Heart right ventricle (tissue), 16 donors: ENCODE measurements at places on chromosomes 16 and 17. TPM values are rescaled to one million over a fixed set of nuclear protein-coding genes. Genes with fewer than 3 reads are reported as not detected.

- H3K27me3 ChIP-seq: no peaks in the 10 kb centered on the region
- peaks cover 7% of the 10 kb centered on the region for H3K4me1 ChIP-seq
- no peak overlapping the region for H3K27ac ChIP-seq
- H3K4me3 ChIP-seq: no peak overlapping the region
- no peak for DNase-seq
Observed at GRCh38 chr17:80797741-80798594, 193.7 kb upstream of the CHMP6 start.

Gene NAGPA
- 7.5 TPM for polyA plus RNA-seq

Gene ALOX15B
- 1.3 TPM for polyA plus RNA-seq

- peaks cover 42% of the 10 kb centered on the region for H3K4me1 ChIP-seq
- no peak overlapping the region for H3K27ac ChIP-seq
- H3K27me3 ChIP-seq: no peaks in the 10 kb centered on the region
- no peaks in the 10 kb centered on the region for H3K36me3 ChIP-seq
- DNase-seq: no peak
Observed at GRCh38 chr17:19342611-19343255, 19.8 kb downstream of the B9D1 start.

Gene MYO18A
- 442 TPM for polyA plus RNA-seq

Gene RIPOR1
- polyA plus RNA-seq: 66.9 TPM

GRCh38 chr16:53913099-53913870 is 209.3 kb downstream of the FTO start:
- H3K4me1 ChIP-seq: peaks cover 33% of the 10 kb centered on the region
- H3K27ac ChIP-seq: peak overlapping the region; percentile 72
- no peaks in the 10 kb centered on the region for H3K36me3 ChIP-seq
- peak; percentile 59 for DNase-seq

Gene TGFB1I1
- polyA plus RNA-seq: 20.8 TPM

Gene TOX3
- not detected for polyA plus RNA-seq

DNA sequence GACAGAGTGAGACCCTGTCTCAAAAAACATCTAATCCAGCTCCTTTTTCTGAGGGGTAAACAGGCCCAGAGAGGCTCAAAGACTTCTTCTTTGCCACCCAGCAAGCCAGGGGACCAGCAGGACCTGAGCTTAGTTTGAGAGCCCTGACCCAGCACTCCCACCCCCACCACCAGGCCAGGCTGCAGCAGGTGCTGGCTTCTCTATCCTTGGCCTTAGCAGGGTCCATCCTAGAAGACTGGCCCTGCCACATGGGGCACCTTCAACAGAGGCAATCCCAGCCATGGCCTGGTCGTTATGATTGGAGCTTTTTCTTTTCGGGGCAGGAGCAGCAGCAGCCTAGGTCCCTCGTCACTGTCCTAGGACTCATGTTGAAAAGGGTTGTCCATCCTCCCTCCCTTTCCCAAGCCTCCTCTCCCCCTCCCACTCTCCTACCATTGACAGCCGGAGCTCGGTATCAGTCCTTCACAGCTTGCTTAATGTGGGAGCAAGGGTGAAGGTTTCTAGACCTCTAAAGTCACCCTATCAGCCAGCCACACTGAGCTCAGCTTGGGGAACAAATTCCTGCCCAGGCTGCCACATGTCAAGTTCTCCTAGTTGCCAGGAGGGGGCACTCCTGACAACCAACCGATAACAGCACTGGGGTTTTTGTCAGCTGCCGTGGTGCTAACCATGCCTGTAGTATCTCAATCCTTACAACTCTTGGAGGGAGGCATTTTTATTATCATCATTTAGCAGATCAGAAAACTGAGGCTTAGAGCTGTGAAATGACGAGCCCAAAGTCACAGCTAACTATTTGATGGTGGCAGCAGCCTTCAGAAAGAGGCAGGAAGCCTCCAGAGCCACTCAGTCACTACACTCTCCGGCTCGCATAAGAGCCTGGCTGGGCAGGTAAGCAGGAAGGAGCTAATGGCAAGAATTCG is 11.2 kb downstream of the MRPL27 start:
- no peaks in the 10 kb centered on the region for H3K27me3 ChIP-seq
- H3K36me3 ChIP-seq: peaks cover 69% of the 10 kb centered on the region
- H3K4me3 ChIP-seq: no peak overlapping the region
- no peak for DNase-seq
- H3K4me1 ChIP-seq: peaks cover 38% of the 10 kb centered on the region

- no peaks in the 10 kb centered on the region for H3K27me3 ChIP-seq
- H3K27ac ChIP-seq: no peak overlapping the region
- no peak for DNase-seq
- H3K4me1 ChIP-seq: no peaks in the 10 kb centered on the region
- no peak overlapping the region for H3K4me3 ChIP-seq
- H3K36me3 ChIP-seq: no peaks in the 10 kb centered on the region
Observed at GRCh38 chr17:925817-926216, 53.8 kb downstream of the NXN start.

Gene ATP2A1
- 0.44 TPM for polyA plus RNA-seq
